ENCODE measurements at places on chromosomes 13 and 19. TPM values are rescaled to one million over a fixed set of nuclear protein-coding genes. Genes with fewer than 3 reads are reported as not detected.

RFPL4A gene
- total RNA-seq: 2.7 TPM

DEDD2 gene
- 36.3 TPM for total RNA-seq

ZNF208 gene
- total RNA-seq: 3.2 TPM

SELENOV gene
- not detected for total RNA-seq

PRSS57 gene
- total RNA-seq: not detected

OR7E24 gene
- total RNA-seq: not detected

PRODH2 gene
- not detected for total RNA-seq

ZSCAN1 gene
- total RNA-seq: not detected

CYP4F3 gene
- 0.08 TPM for total RNA-seq

NMRK2 gene
- total RNA-seq: not detected

Measured in A375 (cell line).